CD4-positive, alpha-beta T cell (primary cell): ENCODE measurements at places on chromosomes 13 and 19. TPM values are rescaled to one million over a fixed set of nuclear protein-coding genes. Genes with fewer than 3 reads are reported as not detected.

The ZNF333 gene
- total RNA-seq: 15.5 TPM

DNA sequence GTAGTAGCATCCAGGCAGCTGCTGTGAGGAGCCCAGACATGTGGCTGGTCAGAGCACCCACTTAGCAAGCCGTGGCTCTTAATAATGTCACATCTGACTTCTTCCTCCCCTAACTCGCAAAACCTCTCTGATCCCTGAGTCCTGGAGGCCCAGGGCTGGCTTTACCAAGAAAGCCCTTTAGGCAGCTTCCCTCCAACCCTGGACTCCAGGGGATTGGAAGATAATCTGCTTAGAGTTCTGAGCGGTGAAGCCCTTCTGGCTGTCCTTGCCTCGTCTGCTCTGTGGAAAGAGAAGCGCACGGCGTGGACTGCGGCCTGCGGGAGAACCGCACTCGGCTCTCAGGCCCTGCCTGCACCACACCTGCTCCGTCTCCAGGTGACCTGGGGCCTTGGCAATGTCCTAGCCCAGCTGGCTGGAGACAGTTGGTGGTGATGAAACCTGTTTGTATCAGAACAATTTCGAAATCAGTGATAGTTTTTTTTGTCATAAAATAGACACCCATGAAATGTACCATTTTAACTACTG, 64.5 kb upstream of the MCF2L start:
- H3K27me3 ChIP-seq: no peaks in the 10 kb centered on the region
- no peak overlapping the region for H3K27ac ChIP-seq
- H3K4me1 ChIP-seq: no peaks in the 10 kb centered on the region
- no peaks in the 10 kb centered on the region for H3K36me3 ChIP-seq
- DNase-seq: no peak

The SIGLEC11 gene
- not detected for total RNA-seq

The VSIG10L gene
- total RNA-seq: 0.14 TPM

The KRI1 gene
- 39.6 TPM for total RNA-seq
